CD8-positive, alpha-beta memory T cell (primary cell): ENCODE measurements at places on chromosomes 6 and 20. TPM values are rescaled to one million over a fixed set of nuclear protein-coding genes. Genes with fewer than 3 reads are reported as not detected.
A peak's percentile ranks its signal among the peaks of the same experiment; 100 is the strongest.

Gene PTPRA
- total RNA-seq, result 51.6 TPM

Gene SUMO4
- total RNA-seq, result 3.7 TPM

Gene PPIL6
- not detected for total RNA-seq

Gene FOXC1
- not detected for total RNA-seq

- peak; percentile 54 for DNase-seq
Measured at GRCh38 chr20:51595058-51595532, 52.6 kb upstream of the NFATC2 start.

- no peak for DNase-seq
Measured at GRCh38 chr6:143457563-143458359, 7.2 kb downstream of the PEX3 start.

- no peak for DNase-seq
Measured at GRCh38 chr6:104642871-104643270, 216.8 kb downstream of the HACE1 start.

- DNase-seq, result no peak
Measured at GRCh38 chr6:15776458-15776980, 113.7 kb upstream of the DTNBP1 start.
